ENCODE measurements at places on chromosomes 12 and 14.

DNA sequence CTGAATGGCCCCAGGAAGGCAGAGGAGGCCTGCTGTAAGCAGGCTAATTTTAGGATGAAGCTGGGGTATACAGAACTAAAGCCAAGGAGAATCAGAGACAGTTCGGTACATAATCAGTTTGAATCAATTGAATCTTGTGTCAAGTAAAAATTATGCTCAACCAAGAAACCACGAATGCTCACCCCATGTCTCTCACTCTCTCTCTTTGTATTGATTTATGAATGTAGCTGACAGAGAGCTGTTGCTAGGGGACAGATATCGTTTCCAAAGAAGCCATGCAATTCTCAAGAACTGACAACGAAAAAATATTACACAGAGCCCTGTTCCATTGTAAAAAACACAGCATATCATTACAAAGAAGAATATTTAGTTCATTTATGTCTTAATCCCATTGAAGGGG lies 151.1 kb upstream of the PKP2 start:
- no peak for DNase-seq

DNA sequence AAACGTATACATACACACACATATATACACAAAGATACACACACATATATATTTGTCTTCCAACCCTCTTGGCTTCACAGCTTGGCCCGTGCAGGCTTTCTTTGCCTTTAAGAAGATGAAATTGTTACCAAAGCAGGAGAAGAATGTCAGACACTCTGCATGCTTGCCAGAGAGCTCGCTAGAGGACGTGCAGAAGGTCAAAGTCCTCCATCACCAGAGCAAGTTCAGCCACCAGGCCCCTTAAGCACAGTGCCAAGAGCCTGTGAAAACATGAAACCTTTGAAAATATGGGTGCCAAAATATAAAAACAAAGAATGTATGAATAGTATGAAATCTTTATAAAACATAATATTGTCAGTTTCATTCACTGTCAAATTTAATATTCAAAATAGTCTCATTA lies 14.9 kb upstream of the MCRS1 start:
- no peak for DNase-seq

DNA sequence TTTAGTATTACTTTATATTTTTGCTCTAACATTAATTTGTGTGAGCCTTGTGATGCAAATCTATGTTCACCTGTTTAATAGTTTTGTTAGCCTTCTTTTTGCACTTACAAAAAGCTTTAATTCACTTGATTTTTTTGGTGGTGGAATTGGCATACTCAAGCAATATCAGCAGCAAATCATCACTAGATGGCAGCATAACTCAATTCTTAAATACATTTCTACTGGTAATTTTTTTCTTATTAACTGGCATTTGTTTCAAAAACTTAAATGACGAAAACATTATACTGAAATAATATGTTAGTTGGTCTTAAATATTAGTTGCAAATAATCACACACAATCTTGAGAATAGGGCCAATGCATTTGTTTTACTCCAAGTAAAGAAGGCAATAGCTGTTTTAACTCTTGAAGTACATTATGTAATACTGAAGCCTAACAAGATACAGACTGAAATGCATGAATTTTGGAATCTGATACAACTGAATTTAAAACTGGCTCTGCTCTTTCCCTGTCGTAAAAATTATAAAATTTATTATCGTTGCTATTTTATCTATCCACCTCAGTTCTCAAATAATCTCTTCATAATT lies 151.5 kb downstream of the ATXN7L3B start:
- no peak for DNase-seq

DNA sequence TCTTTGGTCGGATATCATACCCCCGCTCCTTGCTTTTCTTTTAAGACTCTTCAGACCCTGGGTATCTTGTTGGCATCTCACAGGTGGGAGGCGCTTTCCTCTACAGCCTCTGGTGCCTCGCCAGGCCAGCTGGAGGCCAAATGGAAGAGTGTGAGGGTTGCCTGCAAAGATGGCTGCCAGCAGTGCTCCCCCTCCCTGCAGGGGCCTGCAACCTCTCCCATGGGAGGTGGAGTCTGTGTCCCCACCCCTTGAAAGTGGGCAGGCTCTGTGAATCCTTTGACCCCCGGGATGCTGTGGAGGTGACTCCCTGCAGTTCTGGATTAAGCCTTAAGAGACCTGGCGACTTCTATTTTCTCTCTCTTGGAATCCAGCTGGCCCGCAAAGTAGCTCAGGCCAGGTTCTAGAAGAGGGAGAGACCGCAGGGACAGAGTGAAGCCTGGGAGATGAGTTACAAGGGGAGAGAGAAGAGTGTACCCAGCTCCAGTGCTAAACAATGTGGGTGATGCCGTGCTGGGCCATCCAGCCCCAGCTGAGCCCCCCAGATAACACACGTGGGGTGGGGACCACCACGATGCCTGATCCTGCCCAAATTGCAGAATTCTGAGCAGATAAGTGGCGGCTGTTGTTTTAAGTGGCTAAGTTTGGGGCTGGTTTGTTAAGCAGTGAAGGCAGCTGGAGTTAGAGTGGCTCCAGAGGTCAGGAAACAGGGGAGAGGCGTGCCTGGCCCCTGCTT lies 37.9 kb upstream of the NCOR2 start:
- no peak for DNase-seq

- no peak for DNase-seq
Observed at GRCh38 chr12:70246580-70246979, 3.3 kb downstream of the CNOT2 start.

DNA sequence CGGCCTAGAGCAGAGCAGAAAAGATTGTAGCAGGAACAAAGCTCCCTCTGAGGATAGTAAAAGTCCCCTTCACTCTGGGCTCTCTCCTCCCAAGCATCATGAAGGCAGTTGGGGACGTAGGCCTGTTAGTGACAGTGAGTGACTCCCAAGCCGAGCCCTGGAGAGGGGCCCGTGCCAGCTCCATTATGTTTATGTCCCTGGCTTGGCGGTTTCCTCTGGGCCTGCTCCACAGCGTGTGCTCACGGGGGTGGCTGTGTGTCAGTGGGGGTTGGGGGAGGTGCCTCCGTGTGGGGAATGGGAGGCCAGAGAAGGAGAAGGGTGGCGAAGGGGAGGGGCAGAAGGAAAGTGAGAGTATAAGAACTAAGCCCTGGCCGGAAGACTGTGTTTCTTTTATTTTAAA lies 170.0 kb upstream of the VASH1 start:
- no peak for DNase-seq

GRCh38 chr12:47160316-47161244 lies 80.8 kb upstream of the AMIGO2 start:
- no peak for DNase-seq

DNA sequence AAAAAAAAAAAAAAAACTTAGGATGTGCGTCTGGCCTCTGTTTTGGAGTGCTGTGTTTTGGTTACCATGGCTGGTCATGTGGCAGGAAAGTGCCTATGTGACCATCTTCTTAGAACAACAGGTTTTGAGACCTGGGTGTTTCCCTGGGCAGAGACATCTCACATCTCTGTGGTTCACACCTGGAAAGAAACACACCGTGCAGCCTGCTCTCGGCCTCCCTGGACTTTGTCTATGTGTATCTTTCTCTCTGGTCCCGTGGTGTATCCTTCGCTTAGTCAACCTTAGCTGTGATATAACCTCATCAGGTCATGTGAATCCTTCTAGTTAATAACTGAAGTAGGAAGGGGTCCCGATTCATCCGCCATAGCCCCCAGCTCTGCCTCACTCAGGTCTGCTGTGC lies 22.6 kb downstream of the ACADS start:
- DNase-seq: no peak

GRCh38 chr12:65838330-65838976 lies 14.2 kb downstream of the HMGA2 start:
- DNase-seq: no peak

DNA sequence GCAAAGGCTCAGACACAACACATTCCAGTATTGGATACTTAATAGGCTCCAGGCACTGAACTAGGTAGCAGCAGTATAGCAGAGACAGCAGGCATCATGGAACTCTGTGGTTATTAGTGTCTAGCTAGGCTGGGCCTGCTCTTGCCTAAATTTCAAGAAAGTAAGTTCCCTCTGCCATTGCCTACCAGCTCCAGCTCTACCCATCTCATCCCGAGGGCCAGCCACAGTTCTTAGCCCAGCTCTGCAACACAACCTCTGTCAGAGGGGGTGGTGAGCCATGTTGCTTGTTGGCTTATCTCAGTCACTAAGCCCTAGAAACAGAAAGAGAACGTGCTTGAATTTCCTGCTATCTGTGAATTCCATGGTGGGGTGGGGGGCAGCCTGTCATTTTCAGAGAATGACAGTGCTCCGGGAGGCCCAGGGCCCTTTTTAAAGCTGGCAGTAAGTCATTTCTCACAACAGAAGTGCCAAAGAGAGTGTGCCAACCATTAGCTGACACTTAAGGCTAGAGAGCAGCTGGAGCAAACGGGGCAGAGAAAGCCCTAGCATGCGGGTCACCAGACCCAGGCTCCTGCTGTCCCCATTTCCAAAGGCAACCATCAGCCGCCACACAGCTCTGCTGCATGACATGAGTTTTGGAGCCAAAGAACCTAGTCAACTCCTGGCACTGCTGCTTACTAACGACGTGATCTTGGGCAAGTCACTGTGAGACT lies 105.9 kb downstream of the PRMT8 start:
- no peak for DNase-seq

GRCh38 chr14:22505697-22506377 lies 83.2 kb downstream of the DAD1 start:
- DNase-seq: no peak

DNA sequence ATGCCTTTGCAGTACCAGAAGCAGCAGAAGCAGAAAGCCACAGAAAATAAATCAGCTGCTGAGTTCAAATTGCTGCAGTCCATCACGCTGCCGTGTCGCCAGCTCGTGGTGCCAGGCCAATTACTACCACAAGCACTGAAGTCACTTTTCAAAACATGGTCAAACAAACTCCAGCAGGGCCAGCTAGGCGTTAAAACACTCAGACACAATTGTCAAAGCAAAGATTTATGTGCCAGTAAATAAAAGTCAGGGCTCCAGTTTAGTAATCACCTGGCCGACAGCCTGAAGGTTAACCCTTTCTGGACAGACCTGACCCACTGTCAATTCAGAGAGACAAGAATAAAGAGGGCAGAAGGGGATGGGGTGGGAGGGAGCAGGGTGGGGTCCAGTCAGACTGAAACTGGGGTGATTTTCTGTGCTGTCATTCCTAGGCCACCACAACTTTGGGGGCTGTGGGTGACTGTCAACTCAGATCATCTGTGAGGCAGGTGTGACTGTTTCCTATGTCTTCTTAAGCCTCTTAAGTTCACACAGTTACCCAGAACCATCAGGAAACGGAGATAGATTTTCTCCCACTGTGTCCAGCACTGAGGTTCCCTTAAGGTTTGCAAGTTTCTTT lies 109.8 kb upstream of the FUT8 start:
- no peak for DNase-seq

DNA sequence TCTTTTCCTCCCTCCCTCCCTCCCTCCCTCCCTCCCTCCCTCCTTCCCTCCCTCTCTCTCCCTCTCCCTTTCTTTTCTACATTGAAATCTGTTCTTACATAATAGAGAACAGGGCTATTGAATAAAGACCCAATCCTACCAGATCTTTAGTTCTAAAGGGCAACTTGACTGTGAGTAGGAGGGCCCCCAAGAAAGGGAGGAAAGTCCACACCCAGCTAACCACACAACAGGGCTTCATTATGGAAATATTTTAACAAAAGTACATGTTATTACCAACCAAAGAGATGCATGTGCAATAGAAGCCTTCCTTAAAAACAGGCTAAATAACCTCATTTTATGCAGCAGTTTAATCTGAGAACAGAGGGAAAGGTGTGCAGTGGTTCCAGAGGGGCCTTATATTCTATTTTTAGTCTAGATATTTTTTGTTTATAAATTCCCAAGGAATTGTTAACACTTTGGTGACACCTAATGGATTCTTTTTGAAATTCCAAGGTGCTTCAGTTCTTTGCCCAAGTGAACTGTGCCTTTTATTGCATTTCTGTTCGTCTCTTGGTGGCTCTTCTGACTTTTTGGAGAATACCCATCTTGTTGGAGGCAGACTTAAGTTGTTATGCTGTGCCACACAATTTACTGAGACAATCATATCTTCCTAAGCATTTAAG lies 63.0 kb downstream of the GNS start:
- no peak for DNase-seq

GRCh38 chr12:87405918-87406317 lies 623.3 kb downstream of the C12orf50 start:
- DNase-seq: no peak

DNA sequence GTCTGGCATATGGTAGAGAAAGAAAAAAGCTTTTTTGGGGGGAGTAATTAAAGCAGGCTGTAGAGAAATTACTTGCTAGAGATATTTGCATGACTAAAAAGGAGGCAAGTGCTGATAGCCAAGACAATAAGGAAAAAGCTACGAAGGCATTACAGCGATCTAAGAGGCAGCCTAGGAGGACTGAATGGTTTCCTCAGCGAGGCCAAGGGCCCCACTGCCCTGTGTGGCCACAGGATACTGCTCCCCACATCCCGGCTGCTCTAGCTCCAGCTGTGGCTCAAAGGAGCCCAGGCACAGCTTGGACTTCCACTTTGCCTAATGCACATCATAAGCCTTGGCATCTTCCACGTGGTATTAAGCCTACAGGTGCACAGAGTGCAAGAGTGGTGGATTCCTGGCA lies 53.6 kb downstream of the LRRIQ1 start:
- DNase-seq: no peak

- DNase-seq: no peak
Observed at GRCh38 chr14:91244501-91244901, at the start of gene GPR68. TSS of gene GPR68 (minus strand) at chr14:91244704. CDS start at chr14:91235050, 9,654 bp downstream.

- no peak for DNase-seq
Observed at GRCh38 chr14:78709795-78710557, 539.8 kb downstream of the NRXN3 start.

DNA sequence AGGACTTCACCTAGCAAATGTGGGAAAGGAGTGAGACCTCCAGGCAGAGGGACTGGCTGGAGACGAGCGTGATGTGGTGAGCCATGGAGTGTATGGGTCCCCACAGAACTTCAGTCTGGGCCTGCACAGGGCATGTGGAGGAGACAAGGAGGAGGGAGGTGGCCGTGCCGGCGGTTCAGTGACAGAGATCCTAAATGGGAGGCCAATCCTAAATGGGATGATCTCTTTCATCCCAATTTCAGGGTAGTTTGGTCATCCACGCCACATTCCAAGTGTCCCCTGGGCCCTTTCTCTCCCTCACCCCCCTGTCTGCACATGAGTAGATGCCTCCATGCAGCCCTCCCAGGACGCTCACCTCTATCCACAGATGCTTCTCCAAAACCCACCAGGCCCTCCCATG lies 13.2 kb downstream of the SERPINA5 start:
- no peak for DNase-seq

DNA sequence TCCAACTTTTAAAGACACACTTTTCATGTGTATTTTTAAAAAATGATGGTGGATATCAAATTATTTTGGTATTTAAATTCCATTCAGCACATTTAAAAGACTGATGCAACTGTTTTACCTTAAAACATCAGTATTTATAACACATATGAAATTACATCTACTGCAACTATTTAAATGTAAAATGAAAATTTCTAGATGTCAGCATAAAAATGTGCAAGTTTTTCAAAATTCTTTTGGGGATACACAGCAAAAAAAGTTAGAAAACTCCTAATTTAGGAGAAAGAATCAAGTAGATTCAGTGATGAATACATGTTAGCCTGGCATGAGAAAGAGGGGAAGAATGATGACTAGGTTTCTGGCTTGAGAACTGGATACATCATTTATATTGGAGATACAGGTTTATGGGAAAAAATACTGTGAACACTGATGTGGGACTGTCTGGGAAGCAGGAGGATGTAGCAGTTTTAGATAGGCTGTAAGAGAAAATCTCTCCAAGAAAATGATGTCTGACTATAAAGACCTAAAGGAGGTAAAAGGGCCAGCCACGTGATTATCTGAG lies 9.2 kb downstream of the SOS2 start:
- no peak for DNase-seq

All from stimulated activated CD4-positive, alpha-beta T cell treated with anti-CD3 and anti-CD28 coated beads, Interleukin-4, amount 100 ng/mL, for 4 hours (primary cell).